ENCODE measurements at places on chromosomes 5 and 9.

- DNase-seq = no peak
These were observed 655.7 kb downstream of the BNC2 start for GRCh38 chr9:16214677-16215352.

- no peak for DNase-seq
These were observed 160.8 kb downstream of the DNAH5 start for GRCh38 chr5:13783726-13784125.

GRCh38 chr9:126474786-126475485, 138.8 kb upstream of the LMX1B start:
- DNase-seq = no peak

DNA sequence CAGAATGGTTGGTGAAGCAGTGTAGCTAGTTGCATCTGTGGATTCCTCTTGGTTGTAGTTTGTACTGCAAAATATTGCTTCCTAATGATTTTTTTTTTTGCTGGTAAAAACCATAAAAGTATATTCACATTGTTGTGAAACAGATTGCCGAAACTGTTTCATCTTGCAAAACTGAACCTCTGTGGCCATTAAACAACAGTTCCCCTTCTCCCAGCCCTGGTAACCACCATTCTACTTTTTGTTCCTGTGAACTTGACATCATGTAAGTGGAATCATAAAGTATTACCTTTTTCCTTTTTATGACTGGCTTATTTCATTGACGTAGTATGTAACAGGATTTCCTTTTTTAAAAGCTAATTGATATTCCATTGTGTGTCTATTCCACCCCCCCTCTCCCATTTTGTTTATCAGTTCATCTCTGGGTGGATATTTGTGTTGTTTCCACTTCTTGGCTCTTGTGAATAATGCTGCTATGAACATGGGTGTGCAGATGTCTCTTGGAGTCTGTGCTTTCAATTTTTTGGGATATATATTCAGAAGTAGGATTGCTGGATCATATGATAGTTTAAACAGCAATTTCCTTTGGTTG, 11.8 kb downstream of the SUB1 start:
- DNase-seq = no peak

DNA sequence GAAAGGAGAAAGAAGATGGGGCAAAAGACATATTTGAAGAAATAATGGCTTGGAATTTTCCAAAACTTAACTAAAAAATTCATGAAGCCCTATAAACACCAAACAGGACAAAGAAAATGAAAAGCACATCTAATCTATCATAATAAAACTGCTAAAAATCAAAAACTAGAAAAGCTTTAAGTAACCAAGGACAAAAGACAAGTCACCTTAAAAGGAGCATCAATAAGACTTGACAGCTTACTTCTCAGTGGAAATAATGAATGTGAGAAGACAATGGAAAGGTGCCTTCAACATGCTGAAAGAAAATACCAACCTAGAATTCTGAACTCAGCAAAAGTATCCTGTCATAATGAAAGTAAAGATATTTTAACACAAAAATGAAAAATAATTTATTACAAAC, 27.0 kb downstream of the GTF3C4 start:
- no peak for DNase-seq

DNA sequence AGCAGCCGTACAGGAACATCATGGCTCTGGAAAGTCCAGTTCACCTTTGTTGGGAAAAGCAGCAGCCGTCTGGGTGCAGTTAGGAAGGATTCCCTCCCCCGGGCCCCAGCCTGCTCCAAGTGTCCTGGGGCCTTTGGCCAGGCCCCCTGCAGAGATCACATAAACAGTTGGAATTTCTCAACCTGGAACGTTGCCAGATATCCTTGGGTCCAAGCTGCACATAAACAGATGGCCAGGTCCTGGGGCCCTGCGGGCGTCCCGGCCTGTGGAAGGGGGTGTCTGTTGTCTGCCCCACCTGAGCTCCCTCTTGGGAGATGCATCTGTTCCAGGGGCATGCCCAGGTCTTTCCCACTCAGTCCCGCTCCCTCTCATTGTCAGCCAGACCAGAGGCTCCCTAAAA, 92.7 kb downstream of the COL5A1 start:
- DNase-seq = peak; percentile 62

GRCh38 chr5:36457511-36458270, 148.7 kb upstream of the SLC1A3 start:
- DNase-seq = no peak

GRCh38 chr5:65141493-65141892, 340.2 kb downstream of the ADAMTS6 start:
- no peak for DNase-seq

GRCh38 chr5:14720236-14720923, 55.9 kb downstream of the OTULIN start:
- DNase-seq = no peak

DNA sequence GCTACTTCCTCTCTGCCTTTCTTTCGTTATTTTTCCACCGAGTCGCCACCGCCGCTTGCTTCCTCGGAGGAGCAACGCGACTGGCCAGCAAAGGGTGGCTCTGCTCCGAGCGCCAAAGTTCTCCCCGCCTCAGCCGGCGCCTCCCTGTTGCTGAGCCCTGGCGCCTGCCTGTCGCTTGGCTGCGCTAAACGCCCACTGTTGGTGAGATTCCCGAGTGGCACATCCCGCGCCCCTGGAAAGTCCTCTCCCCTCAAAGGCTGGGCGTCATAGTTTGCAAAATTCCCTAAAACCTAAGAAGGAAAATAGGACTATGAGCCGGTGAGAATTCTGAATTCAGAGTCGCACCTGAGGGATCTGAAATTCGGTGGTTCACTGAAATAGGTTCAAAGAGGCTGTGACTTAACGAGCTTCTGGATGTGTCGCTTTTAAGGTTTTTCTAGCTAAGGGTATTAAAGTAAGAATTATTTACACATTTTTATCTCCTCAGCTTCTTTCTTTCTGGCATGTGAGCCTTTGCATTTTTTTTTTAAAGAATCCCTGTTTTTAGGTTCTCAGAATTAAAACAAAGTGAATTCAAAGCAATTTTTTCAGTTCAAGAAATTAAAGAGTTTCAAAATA, at the start of gene GRIN3A:
TSS of gene GRIN3A (minus strand) at position 82 of the 618 bp plus-strand sequence. CDS start 668 bp downstream, outside the sequence.
- peak; percentile 55 for DNase-seq

GRCh38 chr9:98975838-98976237, 32.1 kb downstream of the COL15A1 start:
- no peak for DNase-seq

DNA sequence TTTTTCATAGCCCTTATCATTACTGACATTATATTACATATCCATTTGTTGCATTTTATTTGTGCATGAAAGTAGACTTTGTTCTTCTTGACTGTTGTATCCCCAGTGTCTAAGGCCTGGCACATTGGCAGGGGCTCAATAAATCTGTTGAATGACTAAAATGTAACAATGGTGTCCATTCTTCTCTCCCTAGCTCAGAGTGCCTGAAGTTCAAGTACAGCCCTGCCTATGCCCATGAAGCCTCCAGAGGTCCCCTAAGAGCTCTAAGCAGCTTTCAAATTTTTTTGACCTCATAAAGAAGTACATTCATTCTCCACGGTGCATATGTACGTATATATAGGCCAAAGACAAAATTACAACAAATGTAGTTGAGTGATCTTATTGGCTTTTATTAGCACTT, 4.2 kb upstream of the BSPRY start:
- DNase-seq = no peak

- no peak for DNase-seq
These were observed 27.9 kb downstream of the COL5A1 start for GRCh38 chr9:134669399-134669955.

DNA sequence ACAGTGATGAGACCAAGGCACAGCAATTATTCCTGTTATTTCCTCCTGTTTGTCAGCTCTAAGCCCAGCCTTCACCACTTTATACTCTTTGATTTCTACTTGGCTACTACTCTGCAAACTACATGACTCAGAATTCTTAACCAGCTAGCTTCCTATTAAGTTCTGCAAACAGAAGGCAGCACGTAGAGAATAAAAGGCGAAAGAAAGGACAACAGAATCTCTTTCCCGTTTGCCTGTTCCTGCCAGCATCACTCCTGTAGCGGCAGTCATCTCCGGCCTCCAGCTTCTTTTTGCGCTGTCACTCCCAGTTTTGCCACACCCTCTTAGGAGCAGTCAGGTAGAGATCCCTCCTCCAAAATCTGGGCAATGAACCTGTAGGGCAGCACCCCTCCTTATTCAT, 29.9 kb downstream of the DPYSL3 start:
- DNase-seq = no peak

- no peak for DNase-seq
These were observed 48.1 kb downstream of the PAX5 start for GRCh38 chr9:36985769-36986467.

GRCh38 chr5:25944786-25945185, 1093.6 kb downstream of the CDH9 start:
- DNase-seq = no peak

DNA sequence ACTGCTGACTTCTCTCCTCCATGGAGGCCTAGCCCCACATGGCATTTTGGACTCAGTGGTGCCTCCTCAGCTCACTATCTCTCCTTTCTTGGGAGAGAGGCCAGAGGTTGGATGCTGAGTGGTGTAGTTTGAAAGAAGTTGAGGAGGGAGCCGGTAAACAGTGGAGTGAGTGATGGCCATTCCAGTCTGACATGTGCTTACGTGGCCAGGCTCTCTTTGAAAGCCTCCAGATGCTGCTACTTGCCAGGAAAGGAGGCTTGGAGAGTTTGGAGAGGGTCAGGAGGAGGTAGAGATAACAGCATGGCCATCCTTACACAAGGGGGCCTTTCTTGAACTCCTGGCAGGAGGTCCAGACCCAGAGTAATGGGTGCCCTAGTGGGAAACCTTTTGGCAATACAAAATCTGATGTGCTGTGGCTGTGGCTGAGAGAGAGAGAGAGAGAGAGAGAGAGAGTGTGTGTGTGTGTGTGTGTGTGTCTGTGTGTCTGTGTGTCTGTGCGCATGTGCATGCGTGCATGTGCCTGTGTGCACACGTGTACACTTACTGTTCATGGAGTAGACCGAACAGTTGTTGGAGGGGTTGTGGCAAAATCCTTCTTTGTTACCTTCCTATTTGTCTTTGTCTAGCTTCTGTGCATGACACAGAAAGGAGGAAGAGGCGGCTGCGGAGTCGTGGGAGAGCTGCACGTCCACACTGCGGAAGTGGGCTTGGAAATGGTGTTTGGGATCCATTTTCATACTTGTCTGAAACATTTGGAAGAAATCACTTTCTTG, 37.8 kb downstream of the RALGPS1 start:
- no peak for DNase-seq

- DNase-seq = no peak
These were observed 114.4 kb downstream of the GADD45G start for GRCh38 chr9:89719202-89719601.

DNA sequence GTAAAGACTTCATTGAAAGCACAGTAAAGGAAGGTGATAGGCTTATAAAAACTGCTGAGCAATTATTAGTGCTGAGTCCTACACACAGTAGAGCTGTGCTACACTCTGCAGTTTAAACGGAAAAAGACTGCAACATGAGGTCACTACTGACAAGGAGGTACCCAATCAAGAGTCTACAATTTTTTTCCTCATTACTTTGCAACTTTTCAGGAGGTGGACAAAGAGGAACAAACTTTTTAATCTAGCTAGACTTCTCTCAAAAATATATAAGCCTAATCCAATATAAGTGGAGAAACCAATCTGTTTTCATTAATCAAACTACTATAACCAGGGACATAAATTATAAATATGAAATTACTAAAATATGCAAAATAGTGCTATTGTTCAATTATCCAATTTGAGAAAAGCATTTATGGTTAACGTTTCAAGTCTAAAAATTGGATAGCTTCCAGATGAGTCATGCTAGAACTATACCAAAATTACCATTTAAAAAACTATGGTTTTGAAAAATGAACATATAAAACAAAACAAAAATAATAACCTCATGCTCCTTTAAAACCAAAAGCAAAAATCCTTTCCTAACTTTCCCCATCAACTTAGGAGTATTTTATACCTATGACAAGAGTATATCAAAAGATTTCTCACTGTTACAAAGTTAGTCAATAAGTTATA, 37.7 kb downstream of the FAM13B start:
- no peak for DNase-seq

GRCh38 chr5:140488914-140489313, 58.5 kb upstream of the EIF4EBP3 start:
- DNase-seq = no peak

DNA sequence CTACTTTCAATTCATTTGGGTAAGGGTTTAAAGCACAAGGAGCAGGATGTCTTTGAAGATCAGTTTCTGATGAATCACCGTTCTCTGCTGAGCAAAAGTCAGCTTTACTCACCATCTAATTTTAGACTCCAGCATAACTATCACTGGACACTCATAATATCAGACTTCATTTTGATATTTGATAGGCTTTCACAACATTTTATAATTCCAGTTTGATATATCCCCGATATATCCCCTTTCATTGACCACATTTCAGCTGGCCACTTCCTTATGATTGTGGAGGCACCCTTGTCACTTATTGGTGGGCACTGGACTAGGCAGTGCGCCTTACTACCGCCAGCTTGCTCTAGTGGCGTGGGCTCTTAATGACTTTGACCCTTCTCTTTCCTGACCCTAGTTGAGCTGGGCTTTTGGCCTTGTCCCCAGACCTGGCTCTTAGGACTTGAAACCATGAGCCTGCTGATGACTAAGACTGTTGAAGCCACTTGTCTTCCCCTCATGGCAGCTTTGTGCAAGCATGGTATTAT, 46.8 kb downstream of the CYSTM1 start:
- DNase-seq = no peak

DNA sequence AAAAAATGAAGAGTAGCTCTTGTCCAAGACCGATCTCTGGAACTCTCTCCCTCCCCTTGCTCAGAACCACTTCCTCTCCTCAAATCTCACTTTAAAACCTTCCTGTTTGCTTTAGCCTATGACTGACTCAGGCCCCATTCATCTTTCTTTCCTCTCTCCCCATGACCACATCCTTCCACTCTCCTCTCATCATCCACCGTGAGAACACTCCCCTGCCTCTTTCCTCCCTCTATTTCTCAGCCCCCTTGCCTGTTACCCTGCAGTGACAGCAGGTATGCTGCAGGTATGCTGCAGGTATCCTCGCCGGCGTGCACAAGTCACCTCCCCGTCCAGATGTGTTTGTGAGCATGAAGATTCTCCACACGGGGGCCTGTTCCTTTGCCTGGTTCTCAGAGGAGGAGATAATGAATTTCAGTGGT, 505.3 kb downstream of the CCDC171 start:
- DNase-seq = no peak

GRCh38 chr5:154601014-154601413, 123.0 kb upstream of the HAND1 start:
- DNase-seq = no peak

DNA sequence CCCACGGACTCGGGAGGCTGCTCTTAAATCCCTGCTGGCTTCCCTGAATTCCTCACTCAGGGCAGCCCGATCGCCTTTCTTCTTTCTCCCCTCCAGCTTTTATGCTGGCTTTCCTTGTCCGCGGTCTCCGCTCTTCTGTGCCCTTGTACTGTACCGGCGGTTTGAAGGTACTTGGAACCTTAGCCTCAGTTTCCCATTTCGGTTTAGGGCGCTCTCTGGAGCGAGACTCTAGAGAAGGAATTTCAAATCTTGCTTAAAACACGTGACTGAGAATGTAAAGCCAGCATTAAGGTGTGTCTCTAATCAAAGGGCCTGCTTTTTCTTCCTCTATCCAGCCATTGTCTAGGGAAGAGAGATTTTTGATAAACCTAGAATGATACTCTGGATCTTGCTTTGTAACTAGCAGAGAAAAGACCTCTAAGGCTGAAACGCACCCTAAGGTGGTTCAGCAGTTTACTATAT, 650 bp downstream of the GPR107 start:
- DNase-seq = no peak

Measured in NCI-H524 treated with DMSO at 0.1 percent for 48 hours (cell line).